ENCODE measurements at places on chromosomes 12 and 14.
A peak's percentile ranks its signal among the peaks of the same experiment; 100 is the strongest.

GRCh38 chr12:121812320-121812871 is 8.6 kb downstream of the SETD1B start:
- peak; percentile 68 for DNase-seq

DNA sequence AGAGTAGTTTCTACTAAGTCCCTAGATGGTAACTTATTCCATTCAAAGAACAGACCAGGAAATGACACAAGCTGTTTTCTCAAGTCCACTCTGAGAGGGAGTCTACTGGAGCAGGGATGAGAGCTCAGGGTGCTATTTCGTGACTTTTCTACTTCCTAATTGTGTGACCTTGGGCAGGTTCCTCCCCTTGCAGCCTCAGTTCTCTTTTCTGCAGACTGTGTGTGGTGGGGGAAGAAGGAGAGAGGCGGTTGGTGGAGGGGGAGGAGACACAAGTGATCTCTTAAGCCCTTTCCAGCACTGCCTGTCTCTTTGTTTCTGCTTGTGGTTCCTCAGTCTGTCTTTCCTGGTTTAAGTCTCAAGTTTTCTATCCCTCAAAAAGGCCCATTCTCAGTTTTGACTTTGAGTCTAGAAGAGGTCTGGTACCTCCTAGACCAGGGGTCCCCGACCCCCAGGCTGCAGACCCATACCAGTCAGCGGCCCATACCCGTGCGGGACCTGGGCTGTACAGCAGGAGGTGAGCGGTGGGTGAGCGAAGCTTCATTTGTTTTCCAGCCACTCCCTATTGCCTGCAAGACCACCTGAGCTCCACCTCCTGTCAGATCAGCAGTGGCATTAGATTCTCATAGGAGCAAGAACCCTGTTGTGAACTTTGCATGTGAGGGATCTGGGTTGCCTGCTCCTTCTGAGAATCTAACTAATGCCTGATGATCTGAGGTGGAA is 10.7 kb downstream of the FGF6 start:
- no peak for DNase-seq

DNA sequence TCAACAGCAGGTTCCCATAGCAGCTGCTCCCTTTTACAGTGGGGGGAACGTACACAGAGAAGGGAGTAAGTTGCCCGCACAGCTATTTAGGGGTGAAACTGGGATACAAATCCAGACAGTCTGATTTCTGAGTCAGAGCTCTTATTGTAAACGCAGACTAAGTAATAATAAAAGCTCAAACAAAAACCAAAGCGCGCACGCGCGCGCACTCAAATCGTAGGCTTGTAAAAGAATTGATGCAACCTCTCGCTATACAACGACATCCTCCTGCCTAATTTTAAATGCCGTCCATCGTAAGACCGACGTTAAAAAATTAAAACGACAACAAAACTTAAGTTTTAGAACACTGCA is 747 bp upstream of the DACT1 start:
- peak; percentile 84 for DNase-seq

DNA sequence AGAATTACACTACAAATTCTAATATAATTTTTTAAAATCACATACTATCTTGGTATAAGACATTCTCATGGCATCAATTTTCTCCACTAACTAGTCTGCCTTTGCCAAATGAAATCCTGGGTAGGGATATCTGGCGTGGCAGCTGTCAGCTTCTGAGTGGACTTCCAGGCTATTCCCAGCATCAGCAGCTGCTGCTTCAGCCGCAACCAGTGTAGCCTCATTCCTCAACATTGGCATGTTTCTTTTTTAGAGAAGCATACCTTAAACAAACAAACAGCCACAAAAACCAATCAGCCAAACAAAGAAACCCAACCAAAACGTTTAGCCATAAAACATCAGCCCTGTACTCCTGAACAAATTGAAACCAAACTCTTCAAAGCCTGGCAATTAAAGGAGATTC is 235.8 kb downstream of the SSPN start:
- no peak for DNase-seq

DNA sequence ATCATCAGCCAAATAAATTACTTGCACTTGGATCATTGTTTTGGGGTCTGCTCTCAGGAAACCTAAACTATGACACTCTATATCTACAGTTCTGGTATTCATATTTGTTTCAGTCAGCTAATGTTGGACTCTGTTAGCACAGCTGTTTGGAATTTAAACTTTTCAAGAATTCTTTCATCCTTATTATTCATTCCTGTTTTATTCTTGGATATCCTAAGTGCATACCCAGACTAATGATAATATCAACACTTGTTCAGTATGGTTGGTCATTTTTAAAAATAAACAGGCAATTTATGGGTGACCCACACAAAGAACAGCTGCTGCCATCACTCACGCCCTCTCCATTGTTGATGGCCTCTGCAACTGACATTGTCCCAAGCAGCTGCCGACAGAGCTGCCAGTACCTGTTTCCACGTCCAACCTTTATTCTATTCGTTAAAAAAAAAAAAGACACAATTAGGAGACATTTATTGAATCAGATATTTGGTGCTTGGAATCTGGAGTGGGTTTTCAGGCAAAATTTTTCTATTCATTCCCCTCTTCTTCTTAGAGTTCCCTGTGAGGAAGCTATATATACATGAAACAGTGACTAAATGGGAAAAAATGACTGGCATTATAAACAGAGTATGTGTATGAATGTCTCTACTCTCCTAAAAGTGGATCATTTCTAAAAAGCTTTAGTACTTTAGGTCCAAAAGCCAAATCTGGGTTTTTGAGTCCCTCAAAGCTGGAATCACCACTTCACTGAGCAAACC is 252.1 kb upstream of the NAV3 start:
- no peak for DNase-seq

- no peak for DNase-seq
Observed at GRCh38 chr12:7709969-7710675, 1.1 kb upstream of the DPPA3 start.

DNA sequence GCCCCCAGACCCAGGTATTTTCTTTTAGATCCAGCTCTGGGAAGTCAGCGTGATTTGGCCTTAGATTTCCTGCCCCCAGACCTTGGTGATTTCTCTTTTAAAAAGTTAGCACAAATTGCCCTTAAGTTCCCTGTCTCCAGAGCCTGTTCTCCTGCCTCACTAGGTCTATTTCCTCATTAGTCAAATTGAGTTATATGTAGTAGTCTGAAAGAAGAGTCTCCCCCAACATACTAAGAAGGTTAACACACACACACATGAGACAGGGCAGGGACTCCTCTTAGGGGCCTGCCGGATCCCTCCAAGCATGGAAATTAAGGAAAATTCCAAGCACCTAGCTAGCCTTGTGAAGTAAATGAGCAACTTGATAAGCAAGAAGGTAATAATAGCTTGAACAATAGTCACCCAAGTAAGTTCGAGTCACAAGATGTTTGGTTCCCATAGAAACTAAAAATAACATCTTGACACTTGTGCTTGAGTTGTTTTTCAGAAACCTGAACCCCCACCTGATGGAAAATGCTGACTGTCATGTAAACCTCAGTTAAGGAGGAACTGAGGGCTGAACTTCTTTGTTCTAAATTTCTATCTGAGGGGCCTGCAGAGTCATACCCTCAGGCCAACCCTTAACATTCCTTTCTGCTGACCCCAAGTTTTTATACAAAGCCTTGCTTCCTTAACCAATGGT is 51.6 kb downstream of the CAND1 start:
- DNase-seq = peak; percentile 17

- DNase-seq = no peak
Observed at GRCh38 chr14:50344876-50345563, 32.9 kb downstream of the DMAC2L start.

DNA sequence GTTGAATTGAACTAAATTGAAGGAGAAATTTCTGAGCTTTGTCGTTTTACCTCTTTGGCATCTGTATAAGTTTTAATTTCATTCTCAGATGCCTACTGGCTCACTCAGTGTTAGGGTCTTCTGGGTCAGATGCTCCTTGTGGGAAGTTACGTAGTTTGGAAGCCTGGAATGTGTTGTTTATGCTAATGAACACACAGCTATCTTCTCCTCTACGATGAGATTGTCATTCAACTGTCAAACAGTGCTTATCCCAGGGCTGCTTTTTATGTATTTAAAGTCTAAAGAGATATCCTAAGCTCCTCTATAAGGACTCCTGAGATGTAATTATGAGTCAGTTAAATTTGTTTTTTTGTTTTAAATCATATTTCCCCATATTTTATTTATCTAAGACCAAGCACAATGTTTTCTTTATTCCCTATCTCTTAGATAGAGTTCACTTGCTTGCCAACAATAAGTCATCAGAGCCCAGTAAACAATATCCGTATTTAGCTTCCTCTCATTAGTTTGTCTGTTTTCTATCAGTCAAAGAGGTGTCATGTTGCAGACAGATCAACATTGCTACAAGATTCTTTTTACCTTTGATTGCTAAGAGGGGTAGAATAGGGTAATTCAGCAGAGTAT is 368.0 kb upstream of the PDE3A start:
- peak; percentile 39 for DNase-seq

- peak; percentile 71 for DNase-seq
Observed at GRCh38 chr14:90850487-90850886, 34.3 kb upstream of the TTC7B start.

- peak; percentile 65 for DNase-seq
Observed at GRCh38 chr12:110102255-110102654, 21.9 kb upstream of the IFT81 start.

- no peak for DNase-seq
Observed at GRCh38 chr12:8081251-8081920, 688 bp upstream of the NECAP1 start.

GRCh38 chr12:81468206-81468605 is 290.9 kb downstream of the PPFIA2 start:
- peak; percentile 31 for DNase-seq

GRCh38 chr14:75417674-75418073 is 10.1 kb upstream of the JDP2 start:
- DNase-seq = peak; percentile 36

GRCh38 chr14:99378782-99379214 is 101.9 kb downstream of the SETD3 start:
- DNase-seq = no peak

GRCh38 chr12:89709995-89710872 is 1.6 kb upstream of the ATP2B1 start:
- DNase-seq = peak; percentile 62

DNA sequence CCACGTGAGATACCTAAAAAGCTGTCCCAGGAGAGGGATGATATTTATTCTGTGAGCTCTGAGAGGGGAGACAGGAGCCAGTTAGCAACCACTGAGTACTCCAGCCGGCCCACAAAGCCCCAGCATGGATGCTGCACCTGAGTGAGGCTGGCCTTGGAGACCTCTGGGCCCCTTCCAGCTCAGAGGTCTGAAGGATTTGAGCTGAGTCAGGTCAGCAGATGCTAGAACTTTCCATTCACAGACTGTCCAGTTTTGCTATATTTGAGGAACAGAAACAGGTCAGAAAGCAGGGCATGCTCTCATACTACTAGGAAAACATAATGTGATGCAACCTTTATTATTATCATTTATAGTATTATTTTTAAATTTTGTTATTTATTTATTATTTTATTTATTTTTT is 15.0 kb upstream of the MAPKAPK5 start:
- no peak for DNase-seq

DNA sequence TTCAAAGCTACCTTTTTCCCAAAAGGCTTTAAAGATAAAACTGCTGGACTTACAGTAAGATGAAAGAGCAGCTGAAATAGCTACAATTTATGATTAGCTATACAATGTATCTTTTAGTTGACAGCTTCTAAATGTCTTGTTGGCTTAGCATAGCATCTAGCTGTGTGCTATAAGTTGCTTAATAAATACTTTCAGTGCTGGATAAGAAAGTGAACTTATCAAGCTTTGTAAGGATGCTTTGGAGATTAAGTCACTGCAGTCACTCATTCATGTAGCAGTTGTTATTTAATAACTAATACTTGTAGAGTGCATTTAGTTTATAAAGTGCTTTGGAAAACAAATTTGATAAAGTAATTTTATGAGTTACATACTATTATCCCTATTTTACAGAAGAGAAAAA is 14.6 kb downstream of the CFAP54 start:
- peak; percentile 56 for DNase-seq

DNA sequence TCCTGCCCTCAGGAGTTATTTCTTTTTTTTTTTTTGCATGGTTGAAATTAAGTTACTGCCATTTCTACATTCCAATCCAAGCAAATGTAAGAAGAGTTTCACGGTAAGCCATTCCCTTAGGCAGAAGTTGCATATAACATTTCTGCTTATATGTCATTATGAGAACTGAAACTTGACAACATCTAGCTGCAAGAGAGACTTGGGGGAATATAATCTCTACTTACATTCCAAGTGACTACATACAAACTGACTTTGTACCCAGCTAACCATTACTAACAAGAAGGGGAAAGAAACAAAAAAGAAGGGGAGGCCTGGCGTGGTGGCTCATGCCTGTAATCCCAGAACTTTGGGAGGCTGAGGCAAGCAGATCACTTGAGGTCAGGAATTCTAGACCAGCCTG is 7.3 kb upstream of the RESF1 start:
- DNase-seq = no peak

DNA sequence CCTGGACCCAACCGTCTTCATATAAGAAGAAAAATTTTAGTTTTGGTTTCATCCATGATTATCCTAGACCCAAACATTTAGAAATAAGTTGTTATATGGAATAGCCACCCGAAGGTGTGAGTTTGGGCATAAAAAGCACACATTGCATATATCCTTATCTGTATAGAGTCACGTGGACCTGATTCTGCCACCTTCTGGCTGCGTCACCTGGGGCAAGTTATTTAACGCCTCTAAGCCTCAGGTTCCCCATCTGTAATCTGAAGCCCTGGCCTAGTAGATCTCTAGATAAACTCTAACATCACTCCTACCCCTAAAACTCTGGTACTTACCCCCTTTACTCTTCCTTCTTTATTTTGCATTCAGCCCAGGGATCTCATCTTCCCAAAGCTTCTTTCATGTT is 14.3 kb upstream of the KRT5 start:
- peak; percentile 9 for DNase-seq

DNA sequence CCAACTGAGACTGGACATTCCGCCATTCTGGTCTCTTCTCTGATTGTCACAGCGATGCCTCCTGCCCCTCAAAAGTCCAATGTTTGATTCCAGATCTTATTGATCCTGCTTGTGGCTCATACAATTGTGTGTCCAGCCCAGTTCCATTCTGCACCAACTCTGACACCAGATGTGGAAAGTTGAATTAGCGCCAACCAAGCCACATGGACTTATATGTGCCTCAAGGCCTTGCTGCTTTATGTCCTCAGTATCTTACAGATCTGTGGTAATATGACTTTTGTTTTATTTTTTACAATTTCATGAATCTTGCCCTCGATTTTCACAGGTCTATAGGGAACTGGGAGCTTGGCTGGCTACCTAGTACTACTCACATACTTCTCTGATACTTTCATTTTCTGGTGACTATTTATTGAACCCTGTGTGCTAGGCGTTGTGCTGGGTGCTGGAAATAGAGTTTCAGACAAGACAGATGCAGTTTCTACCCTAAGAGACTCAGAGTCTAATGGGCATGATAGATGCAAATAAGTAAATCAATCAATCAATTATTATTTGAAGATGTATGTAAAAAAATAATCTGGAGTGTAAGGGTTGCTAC is 472.0 kb downstream of the TMTC2 start:
- no peak for DNase-seq

GRCh38 chr12:115296613-115297198 is 612.7 kb upstream of the TBX3 start:
- no peak for DNase-seq

GRCh38 chr12:15520083-15520482 is 197.8 kb downstream of the PTPRO start:
- no peak for DNase-seq

GRCh38 chr12:15599266-15600037 is 189.7 kb downstream of the EPS8 start:
- peak; percentile 97 for DNase-seq

- no peak for DNase-seq
Observed at GRCh38 chr12:27593266-27593665, 69.3 kb downstream of the PPFIBP1 start.
